Activated CD8-positive, alpha-beta memory T cell treated with anti-CD3 and anti-CD28 coated beads for 1 hour (primary cell): ENCODE measurements at places on chromosomes 3 and 15.

DNA sequence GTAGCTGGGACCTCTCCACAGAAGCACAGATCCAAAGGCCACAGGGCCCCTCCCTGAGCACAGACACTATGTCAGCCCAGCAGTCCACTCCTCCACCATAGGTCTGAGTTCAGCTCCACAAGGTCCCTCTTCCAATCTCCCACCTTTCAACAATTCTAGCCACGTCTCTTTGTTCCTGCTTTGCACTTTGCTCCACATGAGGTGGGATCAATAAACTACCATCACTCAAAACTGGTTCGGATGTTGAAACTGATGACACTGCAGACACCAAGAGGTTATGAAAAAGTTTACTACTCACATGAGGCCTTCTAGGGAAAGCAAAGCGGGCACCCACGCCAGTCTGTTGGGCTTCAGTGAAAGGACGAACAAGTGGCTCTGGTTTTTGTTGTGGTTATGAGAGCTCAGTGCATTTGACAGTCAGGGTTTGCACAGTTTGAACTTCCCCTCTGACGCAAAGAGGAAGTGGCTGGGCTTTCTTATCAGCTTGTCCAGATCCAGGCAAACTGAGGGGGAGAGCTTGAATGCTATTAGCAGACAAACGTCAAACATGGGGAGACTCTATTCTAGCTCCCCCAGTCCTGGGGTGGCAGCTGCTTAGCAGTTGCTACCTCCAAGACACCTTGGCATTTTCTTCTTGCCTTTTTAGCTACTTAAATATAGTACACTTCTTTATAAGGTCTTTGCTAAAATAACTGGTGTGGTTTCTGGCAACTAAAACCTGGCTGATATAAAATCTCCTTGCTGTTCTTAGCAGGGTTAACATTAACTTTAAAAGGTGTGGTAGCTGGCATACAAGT is 37.8 kb downstream of the ZNF445 start:
- DNase-seq, result peak; percentile 34

DNA sequence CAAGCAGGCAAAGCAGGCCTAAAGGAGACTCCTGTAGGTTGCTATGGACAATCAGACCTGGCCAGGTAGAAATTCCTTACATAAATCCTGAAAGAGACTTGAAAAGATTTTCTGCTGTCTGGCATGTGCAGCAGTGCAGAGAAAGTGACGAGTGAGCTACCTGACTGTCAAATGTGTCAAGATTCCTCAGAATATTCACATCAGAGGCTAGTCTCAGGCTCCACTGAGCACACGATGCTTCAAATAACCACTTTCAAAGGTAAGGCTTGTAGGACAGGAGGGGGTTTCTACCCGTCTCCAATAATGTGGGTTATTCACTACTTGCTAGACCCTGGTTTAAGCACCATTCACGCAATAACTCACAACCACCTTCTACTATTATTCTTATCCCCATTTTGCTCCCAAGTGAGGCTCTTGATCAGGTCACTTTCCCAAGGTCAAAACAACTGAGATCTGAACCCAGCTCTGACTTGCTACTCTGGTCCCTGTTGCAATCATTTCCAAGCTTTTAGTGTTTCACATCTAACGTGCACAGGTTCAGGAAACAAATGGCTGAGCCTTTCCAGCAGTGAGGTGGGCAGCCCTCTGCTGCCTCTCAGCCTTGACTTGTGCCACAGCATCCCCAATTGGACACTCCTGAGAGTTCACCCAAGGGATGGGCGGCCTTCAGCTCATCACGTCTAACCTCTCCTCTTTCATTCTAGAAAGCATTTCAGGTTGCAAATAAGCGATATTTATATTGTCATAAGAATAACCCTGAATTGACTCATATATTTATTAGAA is 329.9 kb upstream of the WNT5A start:
- no peak for DNase-seq

GRCh38 chr15:100734586-100734985 is 132.2 kb downstream of the ASB7 start:
- DNase-seq, result no peak

DNA sequence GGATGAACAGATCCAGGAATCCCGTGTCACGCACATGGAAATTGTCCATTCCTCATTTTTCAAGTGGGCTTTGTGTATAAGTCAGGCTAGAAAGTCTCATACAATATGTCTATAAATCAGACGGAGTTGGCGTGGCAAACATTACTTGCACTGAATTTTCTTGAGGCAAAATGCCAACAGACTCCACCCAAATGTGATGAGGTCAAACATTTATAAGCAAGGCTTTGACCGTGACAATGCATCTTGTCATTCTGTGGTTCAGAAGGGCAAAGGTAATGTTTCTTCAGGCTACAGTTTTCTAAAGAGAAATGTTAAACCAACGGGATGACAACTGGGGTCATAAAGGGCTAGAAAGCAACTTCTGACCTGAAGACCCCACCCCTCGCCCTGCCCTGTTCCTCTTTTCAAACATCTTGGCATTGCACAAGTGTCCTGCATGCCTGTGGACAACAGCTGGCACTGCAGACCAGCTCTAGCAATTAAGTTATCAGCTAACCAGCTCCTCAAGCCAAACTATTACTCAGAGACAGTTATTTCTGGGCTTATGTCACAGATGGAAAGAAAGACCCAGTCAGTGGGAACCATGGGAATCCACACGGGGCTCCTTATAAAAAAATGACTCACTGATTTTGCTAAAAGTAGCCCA is 36.5 kb upstream of the SPTBN5 start:
- DNase-seq, result no peak

- no peak for DNase-seq
These were observed 5.8 kb downstream of the SQOR start for GRCh38 chr15:45640616-45641015.

GRCh38 chr15:90056529-90056928 is 45.7 kb downstream of the IDH2 start:
- no peak for DNase-seq

GRCh38 chr3:182567700-182568099 is 225.6 kb upstream of the ATP11B start:
- DNase-seq, result no peak

- no peak for DNase-seq
These were observed 103.9 kb upstream of the CHD2 start for GRCh38 chr15:92796161-92796611.

- DNase-seq, result no peak
These were observed 19.1 kb downstream of the RNF13 start for GRCh38 chr3:149832086-149832485.
